Omental fat pad (tissue), 4 donors: ENCODE measurements at places on chromosomes 3 and 15. TPM values are rescaled to one million over a fixed set of nuclear protein-coding genes. Genes with fewer than 3 reads are reported as not detected.

Gene NDN
- 99.8 TPM for total RNA-seq

Gene PDIA5
- 16.2 TPM for total RNA-seq

Gene P2RY14
- 2.2 TPM for total RNA-seq

Gene LACTB
- total RNA-seq = 27.5 TPM

Gene TRH
- total RNA-seq = not detected

- DNase-seq = no peak
Measured at GRCh38 chr3:157531301-157531660, 28.1 kb upstream of the VEPH1 start.

DNA sequence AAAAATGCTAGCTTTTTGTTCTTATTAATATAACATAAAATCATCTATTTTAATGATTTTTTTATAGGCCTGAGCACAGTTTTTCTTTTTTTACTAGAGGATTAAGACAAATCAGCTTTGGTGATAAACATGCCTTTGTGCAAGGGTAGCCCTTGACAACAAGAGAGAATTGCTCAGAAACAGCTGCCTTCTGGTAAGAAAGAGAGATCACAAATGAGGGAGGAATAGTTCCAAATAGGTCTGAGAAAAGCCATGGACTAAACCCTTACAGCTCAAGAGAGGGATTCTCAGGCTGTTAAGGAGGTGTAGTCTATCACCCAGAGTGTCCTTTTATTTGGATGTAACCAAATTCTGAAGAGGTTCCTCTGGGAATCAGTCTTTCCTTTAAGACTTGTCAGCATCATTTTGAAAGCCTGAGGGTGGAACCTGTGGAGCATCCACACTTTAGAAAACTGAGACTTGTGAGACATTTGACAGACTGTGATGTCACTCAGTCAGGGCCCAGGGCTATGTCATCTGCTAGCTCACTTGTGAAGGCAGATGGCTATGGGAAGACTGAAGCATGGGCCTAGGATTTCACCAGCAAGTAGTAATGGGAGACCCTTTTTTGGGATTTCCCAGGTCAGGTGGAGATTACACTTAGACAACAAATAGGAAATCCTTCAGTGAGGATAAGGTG, 102.9 kb upstream of the KCNAB1 start:
- DNase-seq = no peak

- DNase-seq = no peak
Measured at GRCh38 chr15:38086611-38087010, 152.2 kb downstream of the TMCO5A start.

- DNase-seq = no peak
Measured at GRCh38 chr3:57727106-57727505, 29.0 kb upstream of the SLMAP start.

DNA sequence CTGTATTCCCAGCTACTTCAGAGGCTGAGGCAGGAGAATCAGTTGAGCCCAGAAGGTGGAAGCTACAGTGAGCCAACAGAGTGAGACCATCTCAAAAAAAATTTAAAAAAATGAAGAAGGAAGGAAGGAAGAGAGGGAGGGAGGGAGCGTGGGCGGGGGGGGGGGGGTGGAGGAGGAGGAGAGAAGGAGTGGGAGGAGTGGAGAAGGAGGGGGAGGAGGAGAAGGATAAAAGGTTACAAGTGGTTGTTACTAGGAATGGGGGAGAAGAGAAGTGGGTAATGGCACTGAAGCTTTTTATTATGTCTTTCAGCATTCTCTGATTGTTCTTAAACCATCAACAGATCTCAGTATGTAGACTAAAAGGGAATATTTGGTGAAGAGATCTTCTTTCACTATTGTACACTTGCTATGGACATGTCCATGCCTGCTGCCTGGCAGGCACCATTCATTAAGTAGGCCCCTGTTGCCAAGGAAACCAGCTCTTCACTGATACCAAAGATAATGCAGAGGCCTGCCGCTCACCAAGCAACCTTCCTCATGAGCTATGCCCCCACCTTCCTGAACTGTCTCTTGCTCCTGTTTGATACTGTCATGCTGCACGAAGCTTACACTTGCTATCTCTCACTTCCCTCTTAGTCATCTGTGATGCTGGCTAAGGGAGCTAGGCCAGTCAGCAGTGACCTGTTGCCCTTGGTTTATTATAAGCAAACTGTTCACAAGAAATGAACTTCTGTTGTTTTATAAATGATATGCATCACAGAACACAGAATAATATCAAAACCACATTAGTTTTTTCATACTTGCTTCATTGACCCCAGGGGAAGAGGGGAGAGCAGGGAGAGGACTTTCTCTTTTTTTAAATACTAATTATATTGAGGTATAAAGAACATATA, 23.1 kb downstream of the EPM2AIP1 start:
- DNase-seq = no peak

DNA sequence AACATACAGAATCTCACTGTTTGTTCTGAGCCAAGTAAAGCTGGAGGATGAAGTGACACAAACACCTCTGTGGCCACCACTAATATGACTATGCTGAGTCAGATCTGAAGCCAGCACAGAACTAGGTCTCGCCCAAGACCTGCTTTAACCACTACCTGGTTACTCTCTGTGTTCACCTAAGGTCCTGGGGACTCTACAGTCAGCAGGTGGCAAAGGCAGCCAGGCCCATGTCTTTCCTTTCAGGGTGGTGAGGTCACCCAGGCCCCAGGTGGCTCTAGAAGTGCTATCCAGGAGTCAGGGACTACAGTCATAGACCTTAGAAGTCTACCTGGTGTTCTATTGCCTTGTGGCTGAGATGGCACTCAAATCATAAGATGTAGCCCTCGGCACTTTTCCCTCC, 287.9 kb upstream of the ARRDC4 start:
- DNase-seq = no peak

DNA sequence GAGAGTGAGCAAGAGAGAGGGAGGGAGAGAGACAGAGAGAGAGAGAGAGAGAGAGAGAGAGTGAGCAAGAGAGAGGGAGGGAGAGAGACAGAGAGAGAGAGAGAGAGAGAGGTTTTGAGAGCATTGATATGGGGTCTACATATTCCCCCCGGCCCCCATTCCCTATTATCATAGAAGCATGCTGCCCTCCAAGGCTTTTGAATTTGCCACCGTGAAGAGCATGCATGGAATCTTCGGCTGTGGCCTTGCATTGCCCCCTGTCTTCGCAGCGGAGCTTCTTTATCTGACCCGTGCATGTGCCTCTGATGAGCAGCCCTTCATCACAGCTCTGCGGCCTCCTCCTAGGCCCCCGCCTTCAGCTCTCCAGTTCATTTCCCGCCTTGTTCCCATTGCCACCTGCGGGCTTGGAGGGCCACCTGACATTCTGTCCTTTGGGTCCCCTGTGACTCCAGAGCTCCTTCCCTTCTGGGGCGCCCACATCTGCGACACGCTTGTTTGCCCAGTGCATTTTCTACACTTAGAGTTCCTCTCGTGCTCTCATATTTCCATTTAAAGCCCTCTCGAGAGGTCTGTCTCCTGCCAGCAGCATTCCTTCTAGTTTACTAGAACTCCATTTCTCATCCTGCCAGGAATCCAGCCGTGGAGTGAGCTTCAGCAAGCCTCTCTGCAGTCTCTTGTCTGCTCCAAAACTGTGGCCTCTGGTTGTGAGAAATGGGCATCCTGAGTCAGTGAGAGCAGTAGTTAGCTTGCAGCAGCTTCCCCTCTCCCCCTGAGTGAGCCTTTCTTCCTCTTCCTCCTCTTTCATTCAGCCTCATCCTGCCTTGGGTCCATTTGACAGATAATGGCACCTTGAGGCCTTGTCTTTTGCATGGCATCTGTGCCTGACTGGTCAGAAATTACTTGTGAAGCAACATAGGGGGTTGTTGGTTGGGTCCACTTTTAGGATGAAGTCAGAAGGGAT, 25.3 kb downstream of the LPP start:
- DNase-seq = no peak
